Suppressor macrophage (primary cell): ENCODE measurements at places on chromosomes 1 and 21.

GRCh38 chr1:59477867-59478266, 181.0 kb downstream of the FGGY start:
- DNase-seq = no peak

GRCh38 chr1:24644100-24644384, 940 bp downstream of the SRRM1 start:
- DNase-seq = peak; percentile 2

- DNase-seq = peak; percentile 96
Measured at GRCh38 chr1:109816175-109816811, 52.6 kb upstream of the EPS8L3 start.

- peak; percentile 63 for DNase-seq
Measured at GRCh38 chr1:78650114-78650660, 556 bp downstream of the IFI44 start.

DNA sequence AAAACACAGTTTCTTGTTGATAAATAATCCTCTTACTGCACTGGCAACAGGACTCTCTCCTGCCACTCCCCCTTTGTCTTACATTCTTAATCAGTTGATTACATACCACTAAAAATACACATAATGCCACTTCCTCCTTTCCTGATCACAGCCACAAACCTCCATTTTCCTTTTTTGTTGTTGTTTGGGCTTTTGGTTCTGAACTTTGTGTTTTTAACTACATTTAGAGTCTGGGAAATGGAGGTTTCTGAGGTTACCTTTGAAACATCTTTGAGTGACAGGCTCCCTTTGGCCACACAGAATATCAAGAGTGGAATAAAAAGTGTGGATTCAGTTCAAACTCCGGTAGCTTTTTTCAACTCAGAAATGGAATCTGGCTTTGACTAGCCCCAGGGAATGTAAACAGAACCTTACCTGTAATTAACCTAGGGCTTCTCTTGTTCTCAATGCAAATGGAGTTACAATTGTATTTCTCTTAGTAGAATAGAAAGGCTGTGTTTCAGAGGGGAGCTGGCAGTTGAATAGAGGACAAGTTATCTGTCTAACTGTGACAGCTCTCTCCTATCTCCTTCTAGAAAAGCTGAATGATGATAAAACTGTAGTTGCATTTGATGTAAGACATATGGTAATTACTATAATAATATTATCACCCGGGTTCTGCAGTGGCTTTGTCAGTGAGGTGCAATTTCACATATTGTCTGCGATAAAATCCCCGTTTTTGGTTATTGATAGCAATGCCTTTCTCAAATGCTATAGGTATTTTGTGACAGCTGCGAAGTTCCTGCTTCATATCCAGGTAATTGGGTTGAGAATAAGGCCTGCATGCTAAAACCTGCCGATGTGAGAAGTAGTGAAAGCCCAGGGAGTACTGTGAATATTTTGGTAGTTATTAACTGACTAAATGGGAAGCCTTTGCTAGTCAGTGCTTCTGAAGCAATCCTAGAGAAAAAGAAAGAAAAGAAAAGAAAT, 66.9 kb downstream of the ST6GALNAC5 start:
- no peak for DNase-seq

DNA sequence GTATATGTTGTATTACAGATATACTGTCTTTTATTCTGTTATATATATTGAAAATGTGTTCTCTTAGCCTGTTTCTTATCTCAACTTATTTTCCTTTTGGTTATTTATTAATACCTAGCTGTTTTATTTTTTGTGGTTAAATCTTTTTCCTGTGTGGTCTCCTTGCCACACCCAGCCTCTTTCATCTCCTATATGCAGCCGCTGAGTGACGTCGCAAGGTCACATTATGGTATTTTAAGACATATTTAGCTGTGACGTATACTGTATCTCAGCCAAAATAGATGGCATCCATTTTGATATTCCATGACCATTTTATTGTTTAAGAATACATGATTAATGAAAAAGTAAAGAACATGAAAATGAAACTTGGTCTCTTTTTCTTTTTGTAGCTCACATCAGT, 29.1 kb downstream of the CENPF start:
- no peak for DNase-seq

DNA sequence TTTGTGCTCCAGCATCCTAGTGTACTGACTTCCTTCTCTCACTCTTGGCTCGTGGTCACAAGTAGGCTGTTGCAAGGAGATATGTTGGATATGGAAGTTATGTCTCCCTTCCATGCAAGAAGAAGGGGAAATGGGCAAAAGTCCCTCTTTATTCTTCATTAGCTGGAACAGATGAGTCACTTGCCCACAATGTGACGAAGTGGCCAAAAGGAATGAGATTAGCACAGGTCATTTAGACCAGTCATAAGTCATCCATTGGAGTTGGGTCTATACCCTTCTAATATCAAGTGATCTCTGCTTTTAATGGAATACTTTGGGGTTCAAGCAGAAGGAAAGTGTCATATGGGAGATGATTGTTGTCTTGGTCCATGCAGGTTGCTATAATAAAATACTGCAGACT, 91.2 kb upstream of the NGF start:
- DNase-seq = peak; percentile 24

- DNase-seq = no peak
Measured at GRCh38 chr1:221963742-221964141, 221.9 kb upstream of the DUSP10 start.

DNA sequence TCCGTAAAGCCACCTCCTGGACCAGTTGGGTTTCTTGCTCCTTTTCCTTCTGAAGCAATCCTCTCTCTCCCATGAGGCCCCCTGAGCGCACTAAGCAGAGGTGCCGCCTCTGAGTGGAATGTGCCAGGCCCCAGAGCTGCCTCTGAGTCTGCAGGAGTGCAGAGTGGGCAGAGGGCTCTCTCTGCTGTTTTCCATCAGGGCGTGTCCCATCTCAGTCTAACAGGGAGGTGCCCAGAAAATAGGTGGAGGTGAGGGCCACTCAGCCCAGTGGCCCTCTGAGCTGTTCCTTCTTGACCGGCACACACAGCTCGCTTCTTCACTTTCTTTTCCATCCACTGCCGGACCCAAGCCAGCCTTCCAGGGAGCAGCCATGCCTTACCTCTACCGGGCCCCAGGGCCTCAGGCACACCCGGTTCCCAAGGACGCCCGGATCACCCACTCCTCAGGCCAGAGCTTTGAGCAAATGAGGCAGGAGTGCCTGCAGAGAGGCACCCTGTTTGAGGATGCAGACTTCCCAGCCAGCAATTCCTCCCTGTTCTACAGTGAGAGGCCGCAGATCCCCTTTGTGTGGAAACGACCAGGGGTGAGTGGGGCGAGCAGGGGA, at the start of gene CAPN9:
Gene CAPN9, plus strand, starts transcription at position 262 of the 604 bp plus-strand sequence. Its CDS starts 109 bp downstream, at position 371.
- no peak for DNase-seq

GRCh38 chr1:88399690-88400089, 284.4 kb upstream of the PKN2 start:
- DNase-seq = no peak

DNA sequence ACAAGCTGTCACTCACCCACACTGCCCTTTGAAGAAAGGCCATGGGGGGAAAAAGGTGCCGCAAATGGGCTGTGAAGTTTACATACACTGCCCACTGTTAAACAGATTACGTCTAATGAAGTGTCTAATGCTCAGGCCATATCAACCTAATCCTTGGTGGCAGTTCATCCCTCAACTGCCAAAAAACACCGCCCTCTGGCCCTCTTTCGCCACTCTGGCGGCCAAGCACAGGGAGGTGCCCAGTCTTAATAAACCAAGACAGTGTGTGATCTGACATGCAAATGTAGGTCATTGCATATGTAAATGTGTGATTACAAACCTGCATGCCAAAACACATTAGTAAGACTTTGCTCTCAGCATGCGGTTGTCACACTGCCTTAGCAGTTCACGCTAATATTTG, 89.5 kb downstream of the NEK7 start:
- DNase-seq = no peak

DNA sequence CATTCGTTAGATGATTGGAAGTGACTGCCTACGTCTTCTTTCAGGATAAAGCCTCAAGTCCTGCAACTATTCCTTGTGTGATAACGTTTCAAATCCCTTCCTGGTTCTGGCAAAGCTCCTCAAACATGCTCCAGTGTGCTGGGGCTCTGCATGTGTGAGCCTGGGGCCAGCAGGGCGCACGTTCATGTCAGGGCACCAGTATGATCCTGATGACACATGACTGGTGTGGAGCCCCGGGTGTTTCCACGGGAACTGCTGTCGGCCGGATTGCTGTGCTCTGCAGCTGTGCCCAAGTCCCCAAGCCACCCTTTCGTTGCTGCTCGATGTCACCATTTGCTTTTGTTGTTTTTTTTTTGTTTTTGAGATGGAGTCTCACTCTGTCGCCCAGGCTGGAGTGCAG, 21.3 kb downstream of the KRTAP10-1 start:
- no peak for DNase-seq

DNA sequence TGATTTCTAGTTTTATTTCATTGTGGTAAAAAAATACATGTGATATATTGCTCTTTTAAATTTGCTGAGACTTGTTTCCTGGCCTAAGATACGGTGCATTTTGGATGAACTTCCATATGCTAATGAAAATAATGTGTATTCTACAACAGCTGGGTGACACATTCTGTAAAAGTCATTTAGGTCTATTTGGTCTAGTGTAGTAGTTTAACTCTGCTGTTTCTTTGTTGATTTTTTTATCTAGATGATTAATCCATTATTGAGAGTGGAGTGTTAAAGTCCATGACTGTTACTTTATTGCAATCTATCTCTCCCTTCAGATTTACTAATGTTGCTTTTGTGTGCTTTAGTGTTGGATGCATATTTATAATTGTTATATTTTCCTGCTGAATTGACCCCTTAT, 161.4 kb downstream of the VAV3 start:
- DNase-seq = no peak

DNA sequence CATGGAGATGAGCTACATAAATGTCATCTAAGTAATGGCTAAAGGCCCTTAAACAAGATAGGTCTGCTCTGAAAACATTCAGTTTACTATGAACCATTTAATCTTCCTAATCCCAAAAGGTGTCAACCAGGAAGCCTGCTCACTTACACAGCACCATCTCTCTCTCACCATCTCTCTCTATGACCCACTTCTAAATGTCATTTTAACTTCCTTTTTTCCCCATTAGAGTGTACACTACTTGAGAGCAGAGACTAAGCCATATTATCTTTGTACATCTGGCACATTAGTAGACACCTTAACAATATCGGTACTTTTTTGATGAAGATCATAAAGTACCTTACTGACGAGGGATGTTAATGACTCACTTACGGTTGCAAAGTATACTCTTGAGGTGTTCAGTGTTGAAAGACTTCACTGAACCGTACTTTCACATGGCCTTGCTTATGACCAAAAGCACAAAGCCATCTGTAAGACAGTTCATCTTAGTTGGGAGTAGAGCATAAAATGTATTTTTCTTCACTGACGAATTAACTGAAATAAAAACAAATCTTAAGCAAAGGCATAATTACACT, 25.4 kb downstream of the FBXO42 start:
- peak; percentile 23 for DNase-seq

DNA sequence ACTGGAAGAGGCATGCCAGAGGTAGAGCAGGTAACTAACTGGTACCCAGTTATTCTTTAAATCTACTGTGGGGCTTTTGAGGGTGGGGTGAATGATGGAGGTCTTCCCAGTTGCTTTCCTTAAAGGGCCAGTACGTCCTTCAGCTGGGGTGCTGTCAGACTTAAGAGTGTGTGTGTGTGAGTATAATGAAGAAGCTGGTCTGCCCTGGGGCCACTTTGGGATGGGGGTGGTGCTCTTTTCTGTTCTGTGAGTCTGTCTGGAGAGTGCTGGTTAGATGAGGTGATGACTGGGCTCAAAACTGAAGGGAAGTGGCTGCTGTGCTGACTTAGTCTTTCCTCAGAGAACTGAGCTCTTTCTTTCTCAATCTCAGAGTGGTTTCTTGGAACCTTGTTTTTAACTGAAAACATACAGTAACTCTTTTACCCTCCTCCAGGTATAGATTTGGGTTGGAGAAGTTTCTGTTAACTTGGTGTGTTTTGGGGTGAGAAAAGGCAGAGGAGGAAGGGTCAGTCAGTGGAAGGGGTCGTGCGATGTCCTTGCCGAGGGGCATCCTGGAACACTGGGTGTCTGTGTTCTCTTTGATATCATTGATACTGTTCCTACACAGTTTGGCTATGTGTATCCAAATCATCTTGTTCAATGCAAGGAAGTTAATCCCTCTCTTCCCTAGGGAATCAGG, 746 bp downstream of the MACF1 start:
- peak; percentile 91 for DNase-seq

- no peak for DNase-seq
Measured at GRCh38 chr1:161884475-161884874, 118.4 kb downstream of the ATF6 start.

- DNase-seq = no peak
Measured at GRCh38 chr1:67675800-67676199, 9.2 kb upstream of the GADD45A start.

DNA sequence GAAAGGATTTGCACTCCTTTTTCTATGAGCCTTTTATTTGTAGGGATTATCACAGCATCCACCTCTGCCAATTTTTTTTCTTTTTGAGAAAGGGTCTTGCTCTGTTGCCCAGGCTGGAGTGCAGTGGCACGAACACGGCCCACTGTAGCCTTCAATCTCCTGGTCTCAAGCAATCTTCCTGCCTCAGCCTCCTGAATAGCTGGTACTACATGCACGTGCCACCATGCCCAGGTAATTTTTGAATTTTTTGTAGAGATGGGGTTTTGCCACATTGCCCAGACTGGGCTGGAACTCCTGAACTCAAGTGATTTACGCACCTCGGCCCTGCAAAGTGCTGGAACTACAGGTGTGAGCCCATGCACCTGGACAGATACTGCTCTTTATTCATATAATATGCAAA, 2.1 kb downstream of the SAMSN1 start:
- no peak for DNase-seq

DNA sequence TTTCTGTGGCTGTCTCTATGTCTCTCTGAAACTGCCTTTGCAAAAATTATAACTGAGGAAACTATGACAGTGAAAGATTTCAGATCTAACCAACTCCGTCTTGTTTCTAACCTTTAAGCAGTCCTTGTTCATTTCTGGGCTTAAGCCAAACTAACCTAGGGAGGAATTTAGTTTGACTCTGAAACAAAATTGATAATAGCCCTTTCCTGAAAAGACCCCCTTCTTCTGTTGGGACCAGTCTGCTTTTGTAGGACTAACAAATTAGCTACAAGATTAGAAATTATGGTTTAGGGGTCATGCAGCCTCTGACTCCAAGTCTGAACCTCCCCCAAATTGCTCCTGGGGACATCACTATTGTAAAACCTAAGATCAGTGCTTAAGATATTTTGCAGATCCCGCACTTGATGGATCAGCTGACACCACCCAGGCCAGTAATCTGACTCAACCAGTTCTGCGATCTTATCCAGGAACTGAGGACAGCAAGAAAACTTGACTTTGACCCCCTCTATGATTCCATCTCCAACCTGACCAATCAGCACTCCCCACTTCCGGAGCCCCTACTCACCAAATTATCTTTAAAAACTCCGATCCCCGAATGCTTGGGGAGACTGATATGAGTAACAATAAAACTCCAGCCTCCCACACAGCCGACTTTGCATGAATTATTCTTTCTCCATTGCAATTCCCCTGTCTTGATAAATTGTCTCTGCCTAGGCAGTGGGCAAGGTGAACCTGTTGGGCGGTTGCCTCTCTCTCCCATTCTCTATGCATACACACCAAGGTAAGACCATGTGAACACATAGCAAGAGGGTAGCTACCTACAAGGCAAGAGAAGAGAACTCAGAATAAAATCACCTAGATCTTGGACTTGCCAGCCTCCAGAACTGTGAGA, 11.1 kb upstream of the TRIM63 start:
- no peak for DNase-seq

- DNase-seq = peak; percentile 12
Measured at GRCh38 chr1:158016651-158017335, 23.3 kb downstream of the KIRREL1 start.
